ENCODE measurements at places on chromosomes 2 and 18.

- no peak for DNase-seq
Observed at GRCh38 chr2:46967990-46968647, 52.5 kb upstream of the MCFD2 start.

- DNase-seq: no peak
Observed at GRCh38 chr2:240140920-240141319, 462 bp upstream of the OTOS start.

DNA sequence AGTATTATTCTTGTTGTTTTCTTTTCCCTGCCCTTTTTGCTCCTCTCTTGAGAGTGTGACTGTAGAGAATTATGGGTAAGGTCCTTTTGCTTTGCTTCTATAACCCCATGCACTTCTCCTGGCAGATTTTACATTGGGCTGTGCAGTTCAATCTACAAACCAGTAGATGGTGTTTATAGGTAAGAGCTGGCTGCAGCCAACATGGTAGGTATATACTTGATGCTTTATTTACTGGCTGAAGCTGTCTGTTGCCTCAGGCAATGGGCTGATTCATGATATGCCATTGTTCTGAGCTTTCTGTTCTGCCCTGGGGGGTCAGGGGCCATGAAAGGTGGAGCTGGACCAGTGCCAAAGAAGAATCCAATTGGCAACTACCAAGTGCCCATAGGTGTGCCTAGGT lies 48.3 kb upstream of the MYL1 start:
- DNase-seq: no peak

DNA sequence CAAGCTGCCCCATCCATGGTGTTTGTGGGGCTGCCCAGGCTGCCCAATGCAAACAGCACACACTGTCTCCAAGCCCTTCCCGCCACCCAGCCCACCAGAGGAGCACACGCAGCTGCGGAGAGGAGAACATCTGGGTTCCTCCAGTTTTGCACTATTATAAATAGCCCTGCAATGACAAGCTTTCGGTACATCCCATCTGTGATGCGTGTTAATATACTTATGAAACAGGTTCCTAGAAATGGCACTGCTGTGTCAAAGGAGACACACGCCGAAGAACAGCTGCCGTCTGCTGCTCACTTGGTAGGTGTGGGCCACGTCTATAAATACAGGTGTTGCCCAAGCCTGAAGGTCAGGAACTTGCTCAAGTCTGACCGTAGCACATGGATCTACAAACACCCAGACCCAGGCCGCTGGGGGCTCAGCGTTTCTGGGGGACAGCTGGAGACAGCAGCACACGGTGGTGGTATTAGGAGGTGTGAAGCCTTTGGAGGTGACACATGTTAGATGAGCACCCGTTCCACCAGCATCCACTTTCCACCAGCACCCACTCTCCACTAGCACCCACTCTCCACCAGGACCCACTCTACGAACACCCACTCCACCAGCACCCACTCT lies 34.3 kb downstream of the PXDN start:
- no peak for DNase-seq

- no peak for DNase-seq
Observed at GRCh38 chr18:5987249-5987648, 91.9 kb upstream of the TMEM200C start.

DNA sequence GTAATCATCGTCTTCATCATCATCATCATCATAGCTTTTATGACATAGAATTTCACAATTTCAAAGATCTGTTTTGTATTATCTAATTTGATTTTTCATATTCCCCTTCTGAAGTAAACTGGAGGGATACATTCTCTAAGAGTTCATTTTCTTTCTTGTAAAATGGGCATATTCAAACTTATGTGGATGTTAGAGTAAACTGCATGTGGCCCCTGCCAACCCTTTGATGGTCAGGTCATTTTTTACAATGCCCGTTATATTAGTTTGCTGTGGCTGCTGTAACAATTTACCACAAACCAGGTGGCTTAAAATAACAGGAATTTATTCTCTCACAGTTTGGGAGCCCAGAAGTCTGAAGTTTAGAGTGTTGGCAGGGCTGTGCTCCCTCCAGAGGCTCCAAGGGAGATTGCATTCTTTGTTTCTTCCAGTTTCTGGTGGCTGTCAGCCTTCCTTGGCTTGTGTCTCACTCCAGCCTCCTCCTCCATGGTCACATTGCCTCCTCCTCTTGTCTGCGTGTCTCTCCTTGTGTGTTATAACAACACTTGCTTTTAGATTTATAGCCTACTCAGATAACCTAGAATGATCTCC lies 127.5 kb upstream of the MMADHC start:
- no peak for DNase-seq

- no peak for DNase-seq
Observed at GRCh38 chr18:79211844-79212243, 142.7 kb downstream of the ATP9B start.

DNA sequence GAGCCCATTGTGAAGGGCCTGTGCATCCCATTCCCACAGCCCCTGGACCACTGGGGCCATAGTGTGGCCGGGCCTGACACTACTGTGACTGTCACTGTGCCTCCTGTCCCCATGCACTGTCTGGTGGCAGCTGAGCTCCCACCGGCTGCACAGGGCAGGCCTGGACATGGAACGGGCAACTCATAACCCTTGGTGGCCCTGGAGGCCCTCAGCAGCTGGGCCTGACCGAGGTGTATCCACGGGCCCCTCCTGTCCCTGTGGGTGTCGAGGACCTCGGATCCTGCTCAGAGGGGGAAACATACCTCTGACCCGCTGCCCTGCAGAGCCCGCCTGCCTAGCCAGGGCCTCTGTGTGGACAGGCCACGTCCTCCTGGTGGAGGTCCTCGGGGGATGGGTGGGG lies 7.8 kb upstream of the GAL3ST2 start:
- no peak for DNase-seq

GRCh38 chr2:105261061-105261460 lies 19.5 kb downstream of the GPR45 start:
- no peak for DNase-seq

GRCh38 chr18:13868501-13869271 lies 44.7 kb downstream of the MC5R start:
- no peak for DNase-seq

- no peak for DNase-seq
Observed at GRCh38 chr18:26919627-26920026, 54.1 kb upstream of the AQP4 start.

All from stimulated activated CD8-positive, alpha-beta memory T cell treated with anti-CD3 and anti-CD28 coated beads, Interleukin-7, amount 100 ng/mL, for 4 hours (primary cell).